ENCODE measurements at places on chromosomes 11 and 22. TPM values are rescaled to one million over a fixed set of nuclear protein-coding genes. Genes with fewer than 3 reads are reported as not detected.

The SLC7A4 gene
- not detected for polyA plus RNA-seq

The HMOX1 gene
- polyA plus RNA-seq: 506 TPM

The TYMP gene
- polyA plus RNA-seq: 9.0 TPM

The NRIP3 gene
- 0.57 TPM for polyA plus RNA-seq

The APOL3 gene
- polyA plus RNA-seq: not detected

The MOGAT2 gene
- not detected for polyA plus RNA-seq

All from A549 (cell line).